ENCODE measurements at places on chromosomes 3 and 15. TPM values are rescaled to one million over a fixed set of nuclear protein-coding genes. Genes with fewer than 3 reads are reported as not detected.

DNA sequence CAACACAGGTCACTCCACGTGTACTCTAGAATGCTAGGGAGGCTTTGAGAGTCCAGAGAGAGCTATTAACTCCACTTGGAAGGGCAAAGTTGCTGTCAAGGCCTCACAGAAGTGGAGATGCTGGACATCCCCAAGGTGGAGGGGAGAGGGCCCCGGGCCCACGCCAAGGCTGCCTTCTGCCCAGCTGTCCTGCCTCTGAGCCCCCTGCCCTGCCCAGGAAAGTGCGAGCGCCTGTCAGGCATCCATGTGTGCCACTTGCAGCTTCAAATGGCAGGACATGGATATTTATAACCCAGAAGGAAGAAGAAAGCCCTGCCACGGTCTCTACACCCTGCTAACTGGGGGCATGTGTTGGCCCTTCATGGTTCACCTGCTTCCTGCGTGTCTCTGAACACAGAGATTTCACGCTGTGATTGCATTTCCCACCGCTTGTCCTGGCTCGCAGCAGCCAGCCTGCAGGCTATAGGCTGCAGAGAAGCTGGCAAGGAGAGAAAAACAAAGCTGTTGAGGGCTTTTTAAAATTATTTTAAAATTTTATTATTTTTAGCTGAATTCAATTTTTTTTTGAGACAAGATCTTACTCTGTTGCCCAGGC, 17.0 kb downstream of the ANKDD1A start:
- no peak for DNase-seq

GRCh38 chr3:63441262-63441661, 163.2 kb downstream of the SYNPR start:
- no peak for DNase-seq

GRCh38 chr3:169836078-169836941, 23.6 kb upstream of the LRRC34 start:
- no peak for DNase-seq

DNA sequence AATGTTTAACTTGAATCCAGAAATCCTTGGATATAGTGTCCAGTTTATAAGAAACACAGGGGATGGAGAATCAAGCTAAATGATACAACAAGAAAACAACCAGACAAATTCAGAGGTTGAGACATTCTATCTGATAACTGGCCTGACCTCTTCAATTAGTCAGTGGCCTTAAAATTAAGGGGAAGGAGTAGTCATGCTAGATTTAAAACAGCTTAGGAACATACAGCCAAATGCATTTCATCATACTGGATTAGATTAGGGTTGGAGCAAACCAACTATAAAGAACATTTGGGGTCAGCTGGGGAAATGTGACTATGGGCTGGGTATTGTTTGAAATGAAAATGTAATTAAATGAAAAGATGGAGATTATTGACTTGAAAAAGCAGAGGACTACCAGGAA, 53.3 kb downstream of the PPARG start:
- DNase-seq, result no peak

DNA sequence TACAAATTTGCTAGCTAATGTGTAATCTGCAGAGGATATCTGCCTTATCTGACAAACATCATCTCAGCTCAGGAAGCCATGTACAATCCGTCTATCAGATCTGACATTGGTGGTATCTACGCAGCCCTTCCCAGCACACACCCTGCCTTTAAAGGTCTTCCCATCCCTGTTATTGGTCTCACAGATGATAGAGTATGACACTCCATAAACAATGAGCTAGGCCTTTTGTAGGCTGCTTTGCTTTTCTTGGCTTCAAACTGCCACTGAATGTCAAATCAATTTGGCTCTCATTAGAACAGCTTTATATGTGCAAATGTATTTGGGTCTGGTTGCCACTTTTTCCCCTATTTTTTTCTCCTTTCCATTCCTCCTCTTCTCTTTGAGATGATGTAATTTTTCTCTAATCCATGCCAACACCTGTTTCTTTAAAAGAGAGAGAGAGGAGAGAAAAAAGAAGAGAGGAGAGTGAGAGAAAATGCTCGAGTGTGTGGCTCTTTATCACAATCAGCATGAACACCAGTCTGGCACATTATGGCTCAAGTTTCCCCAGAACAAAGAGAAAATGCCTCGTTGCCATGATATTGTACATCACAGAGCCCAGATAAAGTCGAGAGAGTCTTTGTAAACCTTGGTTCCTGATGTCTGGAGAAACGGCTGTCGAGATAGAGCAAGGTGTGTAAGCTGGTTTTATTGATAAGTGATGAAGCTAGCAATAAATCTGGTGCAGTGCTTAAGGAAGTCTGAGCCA, 80.8 kb upstream of the DPH6 start:
- no peak for DNase-seq

- DNase-seq, result no peak
Observed at GRCh38 chr15:25701721-25702465, 161.2 kb downstream of the ATP10A start.

- no peak for DNase-seq
Observed at GRCh38 chr3:84727616-84728015, 231.2 kb upstream of the CADM2 start.

DNA sequence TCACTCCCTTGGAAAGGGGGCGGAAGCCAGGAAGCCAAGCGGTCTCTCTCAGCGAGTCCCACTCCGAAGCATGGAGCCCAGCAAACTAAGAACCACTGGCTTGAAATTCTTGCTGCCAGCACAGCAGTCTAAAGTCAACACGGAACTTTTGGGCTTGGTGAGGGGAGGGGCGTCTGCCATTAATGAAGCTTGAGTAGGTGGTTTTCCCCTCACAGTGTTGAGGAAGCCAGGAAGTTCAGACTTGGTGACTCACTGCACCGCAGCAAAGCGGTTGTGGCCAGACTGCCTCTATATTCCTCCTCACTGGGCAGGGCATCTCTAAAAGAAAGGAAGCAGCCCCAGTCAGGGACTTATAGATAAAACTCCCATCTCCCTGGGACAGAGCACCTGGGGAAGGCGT, 665.4 kb upstream of the CBLB start:
- peak; percentile 50 for DNase-seq

DNA sequence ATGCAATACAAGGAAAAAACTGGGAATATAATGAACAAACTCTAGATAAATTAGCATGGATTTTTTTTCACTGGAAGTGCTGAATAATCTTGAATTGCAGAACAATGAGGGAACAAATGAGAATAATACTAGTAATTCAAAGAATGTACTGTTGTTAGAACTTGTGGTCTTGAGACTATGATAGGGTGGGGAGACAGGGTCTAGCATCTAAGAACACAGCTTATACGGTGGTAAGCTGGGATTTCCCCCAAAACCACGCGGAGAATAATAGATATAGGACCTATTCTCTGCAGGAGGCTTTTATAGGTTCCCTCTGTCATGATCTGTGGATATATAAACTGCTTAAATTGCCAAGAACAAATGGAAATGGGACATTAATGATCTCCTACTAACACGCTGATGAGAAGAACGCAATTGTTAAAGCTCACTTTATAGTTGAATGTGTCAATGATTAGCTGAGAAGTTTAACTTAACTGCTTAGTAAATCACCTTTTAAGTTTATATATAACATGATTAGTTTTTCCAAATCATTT, 692.3 kb downstream of the ZPLD1 start:
- no peak for DNase-seq

- DNase-seq, result no peak
Observed at GRCh38 chr3:8152821-8153418, 348.7 kb upstream of the LMCD1 start.

DNA sequence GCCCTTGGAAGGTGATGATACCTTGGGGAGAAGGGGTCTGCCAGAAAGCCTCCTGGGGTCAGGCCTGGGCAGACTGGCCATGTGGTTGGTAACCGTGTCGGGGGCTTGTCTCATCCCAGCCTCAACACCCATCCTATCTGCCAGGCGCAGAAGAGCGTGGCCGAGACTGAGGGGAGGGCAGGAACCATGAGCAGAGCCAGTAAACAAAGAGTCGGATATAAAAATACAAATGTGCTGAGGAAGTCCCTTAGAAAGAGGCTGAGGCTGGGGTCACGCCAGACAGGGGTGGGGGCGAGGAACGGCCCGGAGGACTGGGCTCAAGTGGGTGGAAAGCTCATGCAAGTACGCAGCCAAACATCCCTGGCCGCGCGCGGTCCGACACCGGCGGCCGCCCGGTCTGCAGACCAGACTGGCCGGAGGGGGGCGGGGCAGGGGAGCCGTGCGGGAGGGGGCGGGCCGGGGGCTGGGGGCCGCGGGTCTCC, 1.9 kb downstream of the CAMK2N2 start:
- no peak for DNase-seq

DNA sequence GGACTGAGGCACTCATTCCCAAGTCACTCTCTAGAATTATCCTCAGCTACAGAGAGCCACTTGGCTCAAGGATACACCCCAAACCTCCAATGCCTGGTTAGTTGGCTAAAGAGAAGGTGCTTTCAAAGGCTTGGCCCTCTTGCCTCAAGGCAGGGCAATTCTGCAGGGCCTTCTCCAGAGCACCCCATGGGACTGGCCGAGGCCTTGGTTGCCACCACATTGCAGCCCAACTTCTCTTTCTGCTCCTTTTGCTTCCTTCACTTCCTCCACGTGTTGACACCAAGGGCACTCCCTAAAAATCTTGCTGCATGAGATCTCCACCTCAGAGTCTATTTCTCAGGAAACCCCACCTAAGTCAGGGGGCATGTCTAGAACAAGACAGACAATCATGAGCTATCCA, 36.7 kb downstream of the MEGF11 start:
- DNase-seq, result no peak

DNA sequence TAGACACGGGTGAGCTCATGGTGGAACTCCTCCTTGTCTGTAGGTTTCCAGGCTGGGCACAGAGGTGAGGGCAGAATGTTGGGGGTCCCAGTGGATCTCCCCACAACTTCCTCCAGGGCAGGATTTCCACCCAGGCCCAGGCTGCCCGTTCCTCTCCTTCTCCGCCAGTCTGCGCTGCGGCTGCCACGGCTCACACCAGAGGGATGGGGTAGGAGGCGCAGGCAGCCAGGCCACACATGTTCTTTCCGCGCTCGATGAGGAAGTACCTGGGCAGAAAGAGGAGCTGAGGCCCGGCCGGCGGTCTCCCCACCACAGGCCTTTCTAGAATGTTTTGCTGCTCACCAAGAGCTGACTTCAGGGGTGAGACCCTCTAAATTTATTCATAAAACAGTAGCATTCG, 22.9 kb downstream of the CTSH start:
- DNase-seq, result no peak

GRCh38 chr3:173395412-173396181, 1.9 kb upstream of the NLGN1 start:
- peak; percentile 35 for DNase-seq

- DNase-seq, result peak; percentile 34
Observed at GRCh38 chr3:65576966-65577365, 461.8 kb downstream of the MAGI1 start.

- DNase-seq, result no peak
Observed at GRCh38 chr3:118171236-118171852, 863.3 kb downstream of the IGSF11 start.

- no peak for DNase-seq
Observed at GRCh38 chr3:184512621-184513020, 49.0 kb upstream of the EPHB3 start.

DNA sequence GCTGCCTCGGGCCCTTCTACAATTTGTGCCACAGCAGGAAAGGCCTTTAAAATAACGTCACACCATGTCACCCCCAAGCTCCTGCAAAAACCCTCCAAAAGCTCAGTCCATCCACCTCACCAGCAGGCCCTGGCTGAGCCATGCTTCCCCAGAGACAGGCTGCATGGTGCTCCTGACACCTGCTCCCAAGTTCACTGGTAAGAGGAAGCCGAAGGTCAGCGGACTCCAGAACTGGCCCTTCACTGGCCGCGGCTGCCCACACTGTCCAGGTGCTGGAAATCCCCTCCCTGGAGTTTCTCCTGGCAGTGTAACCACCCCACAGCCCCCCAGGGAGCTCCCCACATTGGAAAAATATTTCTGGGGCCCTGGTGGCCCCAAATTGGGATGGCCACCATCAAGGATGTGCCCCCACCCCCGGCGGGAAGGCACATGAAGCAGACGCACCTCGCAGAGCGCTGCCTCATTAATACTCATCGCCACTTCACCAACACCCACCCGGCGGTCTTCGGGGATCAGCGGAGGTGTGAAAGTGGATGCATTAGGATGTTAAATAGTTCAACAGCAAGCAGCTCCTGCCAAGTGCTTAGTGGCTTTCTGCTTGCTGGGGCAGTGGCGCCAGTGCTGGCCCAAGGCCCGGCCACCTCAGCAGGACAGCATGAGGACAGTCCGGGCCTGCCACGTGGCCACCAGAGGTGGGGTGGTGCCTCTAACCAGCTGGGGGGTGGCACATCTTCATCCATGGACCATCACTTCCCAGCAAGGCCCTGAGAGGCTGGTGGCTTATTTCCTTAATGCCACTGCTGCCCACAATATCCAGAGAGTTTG, 146.1 kb upstream of the IQSEC1 start:
- DNase-seq, result no peak

- DNase-seq, result no peak
Observed at GRCh38 chr15:81728726-81729125, 317.1 kb downstream of the MEX3B start.

GRCh38 chr3:195549931-195550519, 6.9 kb upstream of the PPP1R2 start:
- no peak for DNase-seq

Gene LZTFL1
- total RNA-seq, result 11.5 TPM

Gene MYEF2
- total RNA-seq, result 7.9 TPM

Gene UBXN7
- 17.8 TPM for total RNA-seq

Gene ISG20
- total RNA-seq, result 8.3 TPM

Gene C3orf49
- total RNA-seq, result not detected

Gene PEX11A
- 5.5 TPM for total RNA-seq

Gene KLHL24
- total RNA-seq, result 4.1 TPM

Gene POLQ
- 12.5 TPM for total RNA-seq

Gene RAMAC
- total RNA-seq, result 29.6 TPM

Gene LRRN1
- not detected for total RNA-seq

Gene ACOX2
- 0.34 TPM for total RNA-seq

Gene ECE2
- not detected for total RNA-seq

Measured in foreskin keratinocyte (primary cell).